Stimulated activated CD4-positive, alpha-beta T cell treated with anti-CD3 and anti-CD28 coated beads, TNF-alpha, amount 100 ng/mL, for 1 hour (primary cell): ENCODE measurements at places on chromosomes 3 and 15.

DNA sequence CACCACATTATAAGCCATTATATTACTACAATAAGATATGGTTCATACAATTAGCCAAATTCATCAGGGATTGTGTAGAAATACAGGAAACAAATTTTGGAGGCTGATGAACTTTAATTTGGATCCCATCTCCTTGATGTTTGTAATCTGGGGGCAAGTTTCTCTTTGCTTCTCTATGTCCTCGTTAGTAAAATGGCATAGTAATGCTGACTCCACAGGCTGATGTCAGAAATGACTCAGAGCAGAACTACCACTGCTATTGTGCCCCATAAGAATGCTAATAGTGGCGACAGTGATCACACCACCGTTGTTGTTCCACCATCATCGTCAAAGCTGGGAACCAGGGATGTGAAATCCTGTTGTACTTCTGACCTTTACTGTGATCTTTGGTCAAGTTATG is 722.3 kb upstream of the LMCD1 start:
- DNase-seq, result no peak

DNA sequence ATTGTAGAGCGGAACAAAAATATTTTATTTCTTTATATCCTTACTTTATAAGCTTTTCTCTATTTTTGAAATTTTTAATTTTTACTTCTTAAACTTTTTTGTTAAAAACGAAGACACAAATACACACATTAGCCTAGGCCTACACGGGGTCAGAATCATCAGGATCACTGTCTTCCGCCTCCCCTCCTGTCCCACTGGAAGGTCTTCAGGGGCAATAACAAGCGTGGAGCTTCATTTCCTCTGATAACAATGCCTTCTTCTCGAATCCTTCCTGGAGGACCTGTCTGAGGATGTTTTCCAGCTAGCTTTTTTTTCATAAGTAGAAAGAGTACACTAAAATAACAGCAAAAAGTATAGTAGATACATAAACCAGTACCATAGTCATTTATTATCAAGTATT is 77.7 kb upstream of the DGKG start:
- no peak for DNase-seq

GRCh38 chr3:152402695-152403451 is 134.1 kb downstream of the MBNL1 start:
- DNase-seq, result no peak

DNA sequence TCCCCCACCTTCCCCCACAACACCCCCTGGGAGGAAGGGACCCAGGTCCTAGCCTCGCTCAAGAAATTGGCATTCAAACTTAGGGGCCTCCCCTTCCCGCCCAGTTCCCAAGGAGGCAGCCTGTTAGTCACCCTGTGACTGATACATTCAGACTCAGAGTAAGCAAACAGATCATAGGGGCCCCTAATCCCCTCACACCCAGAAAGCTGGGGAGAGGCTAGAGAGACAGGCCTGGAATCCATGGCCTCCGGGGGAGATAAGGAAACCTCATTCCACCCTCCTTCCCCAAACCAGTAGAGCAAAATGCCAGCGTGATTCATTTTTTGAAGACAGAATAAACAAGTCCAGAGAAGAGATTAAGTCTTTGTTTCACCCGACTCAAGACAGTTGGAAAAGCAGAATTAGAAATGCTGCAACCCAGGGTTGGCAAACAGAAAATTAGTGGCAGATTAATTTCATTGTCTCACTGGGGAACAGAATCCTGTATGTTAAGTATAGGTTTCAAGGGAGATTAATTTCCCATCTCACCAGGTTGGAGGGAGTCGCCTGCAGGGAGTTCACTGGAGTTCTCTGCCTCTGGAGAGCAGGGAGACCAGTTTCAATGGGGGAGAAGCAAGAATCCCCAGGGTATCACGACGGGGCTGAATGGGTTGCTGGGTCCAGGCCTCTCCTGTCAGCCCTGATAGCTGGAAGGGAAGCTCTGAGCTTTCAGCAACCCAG is 268.3 kb downstream of the UACA start:
- DNase-seq, result no peak

GRCh38 chr3:167148136-167148535 is 232.0 kb downstream of the ZBBX start:
- no peak for DNase-seq

- DNase-seq, result no peak
Observed at GRCh38 chr15:81536356-81536755, 162.3 kb upstream of the TMC3 start.

GRCh38 chr15:69662645-69663000 is 210.0 kb downstream of the RPLP1 start:
- no peak for DNase-seq

GRCh38 chr3:122101646-122102045 is 46.5 kb downstream of the CD86 start:
- DNase-seq, result no peak
